DMS79 (cell line): ENCODE measurements at places on chromosomes 6 and 20.

GRCh38 chr6:131067521-131067920 lies 4.5 kb upstream of the EPB41L2 start:
- DNase-seq: no peak

- DNase-seq: peak; percentile 56
These were observed 169.3 kb upstream of the ZNF337 start for GRCh38 chr20:25865715-25866656.

GRCh38 chr20:58131551-58132142 lies 96.8 kb downstream of the ANKRD60 start:
- DNase-seq: no peak

GRCh38 chr6:149306967-149307366 lies 10.5 kb upstream of the TAB2 start:
- DNase-seq: no peak

DNA sequence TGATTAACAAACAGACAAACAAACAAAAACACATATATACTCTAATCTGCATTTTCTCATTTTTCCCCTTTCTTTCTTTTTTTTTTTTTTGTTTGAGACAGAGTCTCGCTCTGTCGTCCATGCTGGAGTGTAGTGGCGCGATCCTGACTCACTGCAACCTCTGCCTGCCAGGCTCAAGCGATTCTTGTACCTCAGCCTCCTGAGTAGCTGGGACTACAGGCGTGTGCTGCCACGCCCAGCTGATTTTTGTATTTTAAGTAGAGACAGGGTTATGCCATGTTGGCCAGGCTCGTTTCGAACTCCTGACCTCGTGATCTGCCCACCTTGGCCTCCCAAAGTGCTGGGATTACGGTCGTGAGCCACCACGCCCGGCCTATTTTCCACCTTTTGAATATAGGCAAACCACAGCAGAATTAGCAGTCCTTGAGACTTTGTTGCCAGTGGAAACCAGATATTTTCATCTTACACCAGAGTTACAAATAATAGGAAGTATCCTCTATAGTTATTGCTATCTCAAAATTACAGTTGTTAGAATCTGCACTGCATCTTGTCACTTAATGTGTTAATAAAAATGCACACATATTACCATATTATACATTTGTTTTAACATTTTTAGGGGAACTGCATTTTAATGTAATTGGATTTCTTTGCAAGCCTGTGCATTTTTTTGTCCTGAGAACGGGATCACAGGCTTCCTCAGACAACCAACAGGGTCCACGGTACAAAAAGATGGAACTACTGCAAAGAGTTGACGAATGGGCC lies 208.2 kb upstream of the ZNF217 start:
- DNase-seq: no peak

DNA sequence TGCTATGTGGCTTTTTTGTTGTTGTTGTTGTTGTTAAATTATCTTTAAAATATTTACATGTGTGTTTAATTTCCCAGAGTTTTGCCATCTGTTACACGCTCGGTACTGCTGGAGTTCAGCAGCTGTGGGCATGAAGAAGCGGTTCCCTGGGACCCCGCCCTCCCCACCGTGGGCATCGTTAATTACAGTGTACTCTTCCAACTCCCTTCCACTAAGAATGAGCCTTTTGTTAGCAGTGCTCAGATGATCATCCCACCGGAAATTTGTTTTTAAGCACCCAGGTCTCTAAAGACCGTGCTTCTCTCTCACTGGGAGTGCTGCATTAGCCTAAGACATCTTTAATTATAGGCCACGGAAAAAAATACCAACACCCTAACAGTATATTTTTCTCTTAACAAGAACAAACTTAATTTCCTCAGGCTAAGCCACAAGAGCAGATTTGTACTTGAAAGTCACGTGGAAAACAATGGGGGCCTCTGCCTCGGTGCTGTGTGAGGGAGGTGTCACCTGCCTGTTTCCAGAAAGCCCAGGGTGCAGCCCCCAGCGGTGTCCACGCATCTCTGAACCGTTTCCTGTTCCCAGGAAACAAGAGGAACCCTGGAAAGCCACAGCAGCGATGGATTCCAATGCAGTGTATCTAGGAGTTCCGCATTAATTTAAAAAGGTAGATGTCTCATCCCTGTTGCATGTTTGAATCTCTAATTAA lies 113.3 kb upstream of the FRMD1 start:
- no peak for DNase-seq

DNA sequence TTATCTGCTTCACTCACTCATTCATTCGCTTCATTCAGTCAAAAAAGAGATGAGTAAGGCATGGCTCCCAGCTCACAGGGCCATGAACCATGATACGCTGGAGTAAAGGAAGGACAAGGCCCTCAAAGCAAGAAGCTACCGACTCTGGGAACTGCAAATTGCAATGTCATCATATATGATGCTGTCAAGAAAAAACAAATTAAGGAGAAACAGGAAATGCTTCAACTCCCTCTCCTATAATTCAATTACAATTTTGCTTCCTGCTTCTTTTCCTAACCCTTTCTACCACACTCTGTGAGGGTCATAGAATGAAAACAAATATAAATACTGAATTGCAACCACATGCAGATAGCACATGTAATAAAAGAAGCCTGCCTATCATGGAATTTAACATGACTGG lies 725.7 kb upstream of the FLRT3 start:
- DNase-seq: no peak

DNA sequence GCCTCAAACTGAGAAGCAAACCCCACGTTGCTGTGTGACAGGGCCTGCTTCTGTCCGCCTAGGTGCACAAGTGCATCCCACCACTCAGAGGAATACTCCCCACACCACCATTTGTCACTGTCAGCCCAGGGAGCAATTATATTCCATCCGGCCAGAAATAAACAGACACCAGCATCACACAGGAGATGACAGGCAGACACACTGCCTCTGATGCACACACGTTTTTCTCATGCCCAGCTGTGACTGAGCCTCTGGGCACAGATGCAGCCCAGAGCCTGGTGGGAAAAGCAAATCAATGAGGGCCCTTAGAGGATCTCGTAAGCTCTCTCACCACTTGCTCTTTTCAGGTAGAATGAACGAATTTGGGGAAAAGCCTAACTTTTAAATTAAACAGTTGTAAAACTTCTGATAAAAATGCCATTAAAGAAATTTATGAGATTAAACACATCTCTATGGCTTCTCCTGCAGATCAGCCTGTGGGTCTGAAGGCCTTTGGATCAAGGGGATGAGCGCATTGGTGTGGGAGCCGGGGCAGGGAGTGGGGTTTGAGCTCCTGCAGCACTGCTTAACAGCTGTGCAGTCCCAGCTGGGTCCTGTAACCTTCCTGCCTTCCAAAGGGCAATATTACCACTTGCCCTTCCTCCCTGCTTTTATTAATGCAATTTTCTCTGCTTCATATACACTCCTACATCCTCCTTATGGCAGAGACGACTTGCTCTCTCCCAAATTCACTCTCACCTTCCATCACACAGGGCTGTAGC lies 624.3 kb downstream of the PTPRT start:
- no peak for DNase-seq

DNA sequence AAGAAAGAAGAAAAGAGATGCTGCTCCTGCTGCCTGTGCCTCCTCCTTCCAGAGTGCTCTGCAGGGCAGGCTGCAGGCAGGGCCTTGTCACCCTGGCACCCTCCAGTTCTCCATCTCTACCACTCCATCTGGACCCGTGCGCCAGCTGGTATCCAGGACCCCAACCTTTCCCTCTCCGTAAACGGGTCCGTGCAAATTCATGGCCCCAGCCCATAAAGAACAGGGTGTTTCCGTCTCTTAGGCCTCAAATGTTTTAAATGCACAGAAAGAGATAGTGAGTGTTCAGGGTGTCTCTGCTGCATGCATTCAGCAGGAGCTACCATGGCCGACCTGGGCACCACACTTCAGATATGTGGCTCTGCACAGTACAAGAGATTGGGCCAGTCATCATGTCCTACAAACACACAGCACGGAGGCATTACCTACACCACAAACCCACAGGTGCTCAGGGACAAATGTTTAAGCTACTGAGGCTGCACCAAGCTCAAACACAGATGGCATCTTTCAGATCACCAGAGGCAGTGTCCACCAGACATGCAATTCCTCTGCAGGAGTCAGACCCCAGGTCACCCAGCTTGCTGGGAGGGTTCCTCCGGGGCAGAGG lies 258.1 kb downstream of the DLL1 start:
- no peak for DNase-seq

- DNase-seq: no peak
These were observed 20.8 kb upstream of the GMDS start for GRCh38 chr6:2266031-2266795.

- no peak for DNase-seq
These were observed 151.9 kb downstream of the CFAP61 start for GRCh38 chr20:20204256-20204655.

- DNase-seq: no peak
These were observed 261.5 kb downstream of the EYA4 start for GRCh38 chr6:133502441-133503335.

- DNase-seq: no peak
These were observed 592.9 kb downstream of the TFAP2B start for GRCh38 chr6:51411496-51412125.
